ENCODE measurements at places on chromosomes 12 and 14.

GRCh38 chr12:46380022-46380796 lies 7.6 kb upstream of the SLC38A2 start:
- no peak for DNase-seq

DNA sequence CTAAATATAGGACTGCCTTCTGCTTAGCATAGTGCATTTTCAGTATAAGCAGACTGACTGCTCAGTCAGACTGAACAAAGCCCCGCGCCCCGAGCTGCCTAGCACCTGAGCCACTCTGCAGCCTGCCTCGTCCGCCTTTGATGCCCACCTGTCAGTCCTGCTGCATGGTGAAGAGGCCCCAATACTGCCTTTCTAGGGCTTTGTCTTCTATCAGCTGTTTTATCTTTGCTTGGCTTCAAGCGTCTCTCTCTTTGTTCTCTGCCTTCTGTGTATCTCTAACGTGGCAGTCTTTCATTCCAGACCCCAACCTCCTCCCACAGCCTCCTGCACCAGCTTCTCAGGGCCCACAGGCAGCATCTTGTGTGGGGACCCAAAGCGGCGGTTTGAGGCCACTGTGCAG lies 1001.0 kb downstream of the VRK1 start:
- no peak for DNase-seq

GRCh38 chr14:75044322-75044721 lies 6.9 kb downstream of the MLH3 start:
- DNase-seq = no peak

DNA sequence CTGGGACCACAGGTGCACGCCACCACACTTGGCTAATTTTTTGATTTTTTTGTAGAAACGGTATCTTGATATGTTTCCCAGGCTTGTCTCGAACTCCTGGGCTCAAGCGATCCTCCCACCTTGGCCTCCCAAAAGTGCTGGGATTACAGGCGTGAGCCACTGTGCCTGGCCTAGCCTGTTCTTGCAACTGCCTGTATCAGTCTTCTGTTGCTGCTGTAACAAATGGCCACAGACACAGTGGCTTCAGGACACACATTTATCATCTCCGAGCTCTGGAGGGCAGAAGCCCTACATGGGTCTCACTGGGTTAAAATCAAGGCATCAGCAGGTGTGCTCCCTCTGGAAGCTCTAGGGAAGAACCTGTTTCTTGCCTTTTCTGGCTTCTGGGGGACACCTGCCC lies 79.9 kb upstream of the NCOR2 start:
- DNase-seq = no peak

GRCh38 chr14:61188978-61189808 lies 91.9 kb downstream of the TMEM30B start:
- DNase-seq = no peak
